Inflammatory macrophage treated with lipopolysaccharide for 1 hour (primary cell): ENCODE measurements at places on chromosomes 16 and 17.
A peak's percentile ranks its signal among the peaks of the same experiment; 100 is the strongest.

DNA sequence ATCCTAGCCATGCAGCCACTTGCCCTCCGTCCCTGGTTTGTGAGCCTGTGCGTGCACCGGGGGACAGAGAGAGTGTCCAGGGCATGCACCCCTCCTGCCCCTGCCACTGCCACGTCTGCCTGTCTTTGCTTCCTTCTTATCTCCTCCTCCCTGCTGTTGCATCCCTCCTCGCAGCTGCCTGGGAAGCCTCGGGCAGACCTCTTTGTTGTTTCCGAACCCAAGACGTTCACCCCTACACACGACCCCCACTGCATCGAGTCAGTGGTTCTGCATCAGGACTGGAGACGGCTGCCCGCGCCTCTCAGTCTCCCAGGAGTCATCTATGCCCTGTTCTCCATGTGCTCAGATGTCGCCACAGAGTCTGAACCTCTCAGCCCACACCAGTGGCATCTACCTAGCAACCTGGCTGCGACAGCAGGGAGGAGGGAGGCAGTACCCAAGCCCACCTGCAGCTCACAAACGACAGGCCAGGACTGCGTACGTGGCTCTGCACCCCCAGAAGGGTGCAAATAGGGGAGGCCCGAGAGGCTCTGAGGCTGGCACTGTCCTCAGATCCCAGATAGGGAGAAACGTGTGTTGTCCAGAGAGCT, 5.2 kb downstream of the TIMP2 start:
- DNase-seq = no peak

DNA sequence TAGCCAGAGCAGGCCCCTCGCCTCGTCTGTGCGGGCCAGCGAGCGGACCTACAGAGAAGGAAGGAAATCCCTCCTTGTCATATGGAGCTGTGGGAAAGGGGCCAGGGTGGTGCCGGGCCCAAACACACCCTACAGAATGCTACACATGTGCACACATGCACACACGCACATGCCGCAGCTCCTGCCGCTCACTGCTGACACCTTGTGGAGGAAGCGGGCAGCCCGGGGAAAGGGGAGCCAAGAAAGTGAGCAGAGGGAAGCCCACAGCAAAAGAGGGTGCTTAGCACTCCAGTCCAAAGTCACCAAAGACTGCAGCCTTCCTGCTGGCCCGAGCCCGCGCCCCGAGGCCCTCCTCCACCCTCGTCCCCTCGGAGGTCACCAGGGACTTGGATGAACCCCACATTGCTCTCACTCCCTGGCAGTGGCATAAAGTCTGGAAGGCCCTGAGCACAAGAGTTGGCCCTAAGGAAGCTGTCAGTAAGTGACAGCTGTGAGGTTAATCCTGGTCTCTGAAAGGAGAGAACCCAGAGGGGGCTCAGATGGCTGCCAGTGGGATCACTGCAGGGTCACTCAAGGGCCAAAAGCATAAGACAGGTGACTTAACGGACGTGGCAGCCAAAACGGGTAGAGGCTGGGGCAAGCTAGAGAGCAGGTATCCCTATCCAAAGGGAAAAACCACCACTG, 68.2 kb downstream of the MYO18A start:
- DNase-seq = peak; percentile 80

GRCh38 chr17:42695500-42695899, 13.2 kb downstream of the CNTNAP1 start:
- no peak for DNase-seq

- DNase-seq = peak; percentile 53
Measured at GRCh38 chr17:27336184-27336583, 42.3 kb downstream of the WSB1 start.

- DNase-seq = no peak
Measured at GRCh38 chr17:31967648-31968047, 30.8 kb downstream of the SUZ12 start.

DNA sequence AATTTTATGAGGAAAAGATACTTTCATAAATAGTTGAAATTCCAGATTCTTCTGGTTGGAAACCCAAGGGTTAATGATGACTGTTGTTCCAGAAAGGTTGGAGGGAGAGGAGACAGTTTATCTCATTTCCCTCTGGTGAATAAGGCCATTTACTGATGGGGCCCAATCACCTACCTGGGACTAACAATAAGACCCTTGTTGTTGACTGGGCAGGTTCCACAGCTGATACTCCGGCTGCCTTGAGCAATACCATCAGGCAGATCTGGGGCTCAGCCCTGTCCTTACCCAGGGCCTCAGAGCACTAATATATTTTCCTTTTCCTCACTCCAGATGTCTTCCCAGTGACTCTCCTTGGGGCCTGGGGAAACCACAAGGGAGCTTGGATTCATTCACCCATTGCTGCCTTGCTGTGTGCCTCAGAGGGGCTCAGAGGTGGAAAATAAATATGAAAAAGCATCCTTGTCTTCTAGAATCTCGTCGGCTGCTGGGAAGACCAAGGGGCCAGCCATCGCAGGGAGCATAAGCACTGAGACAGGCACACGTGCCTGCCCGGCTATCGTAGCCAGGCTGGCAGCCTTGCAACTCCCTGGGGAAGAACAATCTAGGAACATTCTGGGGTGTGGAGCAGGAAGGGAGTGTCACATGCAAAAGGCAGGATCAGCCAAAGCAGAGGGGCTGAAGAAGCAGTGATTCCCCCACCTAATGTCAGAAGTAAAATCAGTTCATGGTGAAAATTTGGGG, 54.4 kb downstream of the MPRIP start:
- no peak for DNase-seq

DNA sequence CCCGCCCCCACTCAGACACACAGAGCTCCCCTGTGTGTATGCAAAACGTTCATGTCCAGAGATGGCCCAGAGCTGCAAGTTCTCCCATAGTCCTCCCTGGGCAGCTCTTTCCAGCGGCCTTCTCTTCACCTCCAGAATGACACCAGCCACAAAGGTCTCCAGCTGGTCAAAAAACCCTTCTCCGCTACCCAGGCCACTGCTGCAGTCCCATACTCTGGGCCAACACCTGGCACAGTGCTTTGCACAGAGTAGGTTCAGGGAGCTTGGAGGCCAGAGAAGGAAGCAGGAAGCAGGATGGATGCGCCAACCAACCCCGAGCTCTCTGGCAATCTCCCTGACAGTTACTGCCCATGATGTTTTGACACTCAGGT, 1.1 kb upstream of the STAT5B start:
- DNase-seq = no peak

GRCh38 chr17:34623856-34624766, 44.7 kb downstream of the TMEM132E start:
- no peak for DNase-seq

- no peak for DNase-seq
Measured at GRCh38 chr17:2898255-2898926, 102.2 kb downstream of the RAP1GAP2 start.

DNA sequence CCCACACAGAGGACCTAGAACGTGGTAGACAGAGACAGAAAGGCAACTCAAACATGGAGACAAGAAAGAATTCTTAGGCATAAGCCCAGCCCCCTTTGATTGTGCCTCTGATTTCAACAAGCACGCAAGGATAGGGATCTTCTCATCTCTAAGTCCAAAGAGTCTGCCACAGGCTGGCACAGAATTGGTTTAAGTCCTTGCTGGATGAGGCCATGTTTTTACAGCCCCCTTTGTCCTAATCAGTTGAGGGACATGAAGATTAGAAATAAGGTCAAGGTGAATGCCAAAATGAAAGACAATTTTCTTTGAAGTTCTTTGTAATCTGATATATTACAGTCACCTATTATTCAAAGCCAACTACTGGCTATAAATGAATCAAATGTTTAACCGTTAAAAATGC, 68.0 kb upstream of the ATP2A3 start:
- no peak for DNase-seq

DNA sequence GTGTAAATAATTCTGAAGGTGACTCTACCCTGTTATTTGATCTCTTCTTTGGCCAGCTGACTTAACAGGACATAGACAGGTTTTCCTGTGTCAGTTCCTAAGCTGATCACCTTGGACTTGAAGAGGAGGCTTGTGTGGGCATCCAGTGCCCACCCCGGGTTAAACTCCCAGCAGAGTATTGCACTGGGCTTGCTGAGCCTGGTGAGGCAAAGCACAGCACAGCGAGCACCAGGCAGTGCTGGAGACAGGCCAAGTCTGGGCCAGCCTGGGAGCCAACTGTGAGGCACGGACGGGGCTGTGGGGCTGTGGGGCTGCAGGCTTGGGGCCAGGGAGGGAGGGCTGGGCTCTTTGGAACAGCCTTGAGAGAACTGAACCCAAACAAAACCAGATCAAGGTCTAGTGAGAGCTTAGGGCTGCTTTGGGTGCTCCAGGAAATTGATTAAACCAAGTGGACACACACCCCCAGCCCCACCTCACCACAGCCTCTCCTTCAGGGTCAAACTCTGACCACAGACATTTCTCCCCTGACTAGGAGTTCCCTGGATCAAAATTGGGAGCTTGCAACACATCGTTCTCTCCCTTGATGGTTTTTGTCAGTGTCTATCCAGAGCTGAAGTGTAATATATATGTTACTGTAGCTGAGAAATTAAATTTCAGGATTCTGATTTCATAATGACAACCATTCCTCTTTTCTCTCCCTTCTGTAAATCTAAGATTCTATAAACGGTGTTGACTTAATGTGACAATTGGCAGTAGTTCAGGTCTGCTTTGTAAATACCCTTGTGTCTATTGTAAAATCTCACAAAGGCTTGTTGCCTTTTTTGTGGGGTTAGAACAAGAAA, 5.1 kb downstream of the STH start:
- DNase-seq = no peak

- DNase-seq = no peak
Measured at GRCh38 chr16:66441586-66442375, 14.7 kb downstream of the BEAN1 start.

- no peak for DNase-seq
Measured at GRCh38 chr16:29686740-29687332, 7.9 kb downstream of the QPRT start.

DNA sequence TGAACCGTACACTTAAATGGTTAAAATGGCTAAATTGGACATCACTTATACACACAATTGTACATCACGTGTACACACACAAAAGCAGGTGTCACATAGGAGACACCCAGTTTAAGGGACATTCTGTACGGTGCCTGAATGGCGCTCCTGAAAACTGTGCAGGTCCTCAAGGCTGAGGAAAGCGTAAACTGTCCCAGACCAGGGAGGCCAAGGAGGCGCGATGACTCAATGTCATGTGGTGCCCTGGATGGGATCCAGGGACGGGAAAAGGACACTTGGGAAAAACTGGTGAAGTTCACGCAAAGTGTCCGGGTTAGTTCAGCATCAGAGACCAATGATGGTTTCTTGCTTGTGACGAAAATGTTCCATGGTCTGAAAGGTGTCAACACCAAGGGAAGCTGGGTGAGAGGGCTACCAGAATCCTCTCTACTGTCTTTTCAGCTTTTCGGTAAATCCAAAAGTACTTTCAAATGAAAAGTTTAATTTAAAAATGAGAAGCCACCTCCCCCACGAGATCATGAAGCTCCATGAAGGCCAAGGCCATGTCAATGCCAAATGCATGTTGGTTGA, 112.2 kb downstream of the CMIP start:
- no peak for DNase-seq

GRCh38 chr17:66567234-66568170, 265.1 kb downstream of the PRKCA start:
- peak; percentile 85 for DNase-seq

DNA sequence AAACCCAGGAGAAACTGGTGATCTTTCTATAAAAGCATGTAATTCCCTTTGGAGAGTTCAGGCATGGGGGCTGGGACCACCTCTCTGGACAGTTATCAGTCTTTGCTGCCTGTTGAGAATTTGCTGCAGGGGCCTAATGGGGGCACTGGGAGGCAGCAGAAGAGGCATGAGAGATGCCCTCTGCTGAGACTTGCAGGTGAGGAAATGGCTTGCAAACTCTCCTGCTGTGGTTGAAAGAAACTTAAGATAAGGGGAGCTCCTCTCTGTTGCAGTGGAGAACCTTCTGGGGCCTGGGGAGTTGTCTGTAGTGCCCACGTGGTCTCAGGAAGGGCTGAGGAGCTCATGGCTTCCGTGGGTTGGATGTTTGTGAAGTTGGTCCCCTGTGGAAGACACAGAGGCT, 301.1 kb upstream of the FOXF1 start:
- DNase-seq = no peak

- DNase-seq = no peak
Measured at GRCh38 chr16:9843424-9844018, 338.7 kb downstream of the GRIN2A start.

- DNase-seq = no peak
Measured at GRCh38 chr17:58275417-58275816, 5.3 kb downstream of the MPO start.

- DNase-seq = no peak
Measured at GRCh38 chr17:37438141-37438540, 31.5 kb downstream of the TADA2A start.

GRCh38 chr16:56121156-56121500, 70.2 kb upstream of the GNAO1 start:
- peak; percentile 8 for DNase-seq

DNA sequence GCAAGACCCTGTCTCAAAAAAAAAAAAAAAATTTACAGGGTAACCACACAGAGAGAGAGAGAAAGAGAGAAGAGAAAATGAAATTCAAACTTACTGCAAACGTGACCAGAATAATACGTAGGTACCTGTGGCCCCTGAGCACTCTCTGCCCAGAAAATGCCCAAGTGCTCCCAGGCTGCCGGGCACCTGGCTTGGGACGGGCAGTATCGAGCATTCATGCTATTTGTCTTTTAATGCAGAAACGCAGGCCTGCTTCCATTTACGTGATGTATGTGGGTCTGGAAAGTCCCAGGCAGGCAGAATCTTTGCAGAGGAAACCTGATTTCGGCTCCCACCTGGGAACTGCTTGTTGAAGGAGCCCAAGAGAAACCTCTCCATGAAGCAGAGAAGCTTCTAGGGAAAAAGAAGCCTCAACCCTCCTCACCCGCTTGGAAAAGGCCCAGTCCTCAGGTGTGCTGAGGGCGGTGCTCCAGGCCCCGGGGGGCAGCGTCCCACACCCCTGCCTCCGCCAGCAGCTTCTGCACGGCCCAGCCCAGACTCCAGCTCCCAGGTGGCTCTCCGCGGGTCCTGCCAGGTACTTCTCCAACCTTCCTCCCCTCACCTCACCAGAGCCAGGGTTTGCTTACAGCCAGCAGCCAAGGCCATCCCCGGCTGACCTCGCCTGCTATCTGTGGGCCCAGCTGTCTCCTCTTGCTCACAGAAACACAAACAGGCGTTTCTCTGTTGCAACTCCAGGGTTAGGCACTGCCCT, 14.0 kb downstream of the RPH3AL start:
- no peak for DNase-seq

DNA sequence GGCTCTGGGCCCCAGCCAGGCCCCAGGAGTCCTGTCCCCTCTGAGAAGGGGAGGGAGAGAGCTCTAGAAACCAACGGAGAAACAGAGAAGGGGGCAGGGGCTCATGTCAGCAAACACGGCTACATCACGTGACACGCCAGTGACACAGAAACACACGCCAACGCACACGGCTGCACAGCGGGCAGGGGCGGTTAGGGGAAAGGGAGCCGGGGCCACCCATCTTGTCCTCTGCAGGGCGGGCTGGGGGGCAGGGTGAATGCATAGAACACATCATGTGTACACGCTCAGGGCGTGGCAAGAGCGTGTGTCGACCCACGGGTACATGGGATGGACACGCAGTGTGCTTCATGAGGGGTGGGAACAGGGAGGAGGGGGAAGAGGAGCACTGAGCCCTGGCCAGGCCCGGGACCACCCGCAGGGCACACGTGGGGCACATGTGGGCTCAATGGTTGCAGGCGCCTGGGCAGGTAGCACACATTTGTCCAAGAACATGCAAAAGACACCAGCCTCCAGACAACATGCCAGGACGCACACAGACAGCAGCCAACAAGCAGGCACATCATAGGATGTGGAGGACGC, 4.6 kb downstream of the HSD3B7 start:
- no peak for DNase-seq
